A549 (cell line): ENCODE measurements at places on chromosomes 7 and 10.

DNA sequence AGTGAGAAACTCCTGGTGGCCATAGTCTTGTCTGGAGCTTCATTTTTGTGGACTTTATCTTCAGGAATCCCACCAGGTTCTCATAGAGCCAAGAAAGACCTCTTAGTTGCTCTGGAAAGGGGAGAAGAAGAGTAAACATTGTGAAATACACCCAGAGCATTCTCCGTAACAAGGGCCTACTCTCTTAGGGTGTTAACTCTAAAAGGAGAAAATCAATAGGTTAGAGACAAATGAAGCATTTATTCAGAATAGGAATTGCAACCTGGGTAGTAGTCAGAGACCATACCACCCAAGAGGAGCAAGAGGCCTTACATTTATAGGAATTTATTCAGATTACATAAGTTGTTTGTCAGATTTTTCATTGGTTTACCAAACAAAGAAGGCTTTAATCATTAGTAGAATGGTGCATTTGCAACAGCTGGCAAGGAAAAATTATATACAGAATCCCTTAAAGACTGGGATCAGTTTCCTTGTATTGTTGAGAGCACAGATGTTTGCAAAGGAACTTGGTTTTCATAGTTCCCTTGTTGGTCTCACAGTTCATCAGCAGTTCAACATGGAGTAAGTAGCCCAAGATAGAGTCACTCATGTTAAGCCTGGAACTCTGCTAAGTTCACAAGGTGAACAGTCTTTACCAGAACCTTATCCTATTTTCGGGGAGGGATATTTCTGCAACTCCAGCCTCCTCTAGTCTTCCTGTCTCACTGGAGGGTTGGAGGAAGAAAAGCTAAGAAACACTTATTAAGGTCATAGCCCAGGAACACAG, 53.2 kb upstream of the TMEM140 start:
- DNase-seq, result no peak

GRCh38 chr7:80601999-80602398, 36.4 kb upstream of the CD36 start:
- DNase-seq, result no peak

GRCh38 chr10:72171175-72171630, 44.6 kb upstream of the ANAPC16 start:
- DNase-seq, result peak; percentile 69

- DNase-seq, result no peak
Observed at GRCh38 chr10:128776673-128777252, 650.5 kb upstream of the MKI67 start.

DNA sequence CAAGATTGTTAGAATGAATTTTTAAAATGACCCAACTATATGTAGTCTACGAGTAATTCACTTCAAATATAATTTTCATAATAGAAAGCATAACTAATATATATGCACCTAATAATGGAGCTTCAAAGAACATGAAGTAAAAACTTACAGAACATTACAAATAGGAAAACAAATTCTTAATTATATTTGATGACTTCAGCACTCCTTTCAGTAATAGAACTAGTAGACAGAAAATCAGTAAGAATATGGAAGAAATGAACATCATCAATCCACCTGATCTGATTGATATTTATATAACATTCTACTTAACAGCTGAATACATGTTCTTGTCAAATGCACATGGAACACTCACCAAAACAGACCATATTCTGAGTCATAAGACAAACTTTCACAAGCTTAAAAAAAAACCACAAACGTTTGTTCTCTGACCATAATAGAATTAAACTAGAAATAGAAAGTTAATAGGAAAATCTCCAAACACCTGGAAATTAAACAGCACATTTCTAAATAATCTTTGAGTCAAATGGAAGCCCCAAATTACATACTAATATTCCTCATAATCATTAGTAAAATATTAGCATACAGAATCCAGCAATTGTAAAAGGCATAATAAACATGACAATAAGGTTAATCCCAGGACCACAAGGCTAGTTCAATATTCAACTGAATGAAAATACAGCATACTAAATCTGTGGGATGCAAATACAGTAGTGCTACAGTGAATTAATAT, 48.0 kb downstream of the BRAF start:
- no peak for DNase-seq

DNA sequence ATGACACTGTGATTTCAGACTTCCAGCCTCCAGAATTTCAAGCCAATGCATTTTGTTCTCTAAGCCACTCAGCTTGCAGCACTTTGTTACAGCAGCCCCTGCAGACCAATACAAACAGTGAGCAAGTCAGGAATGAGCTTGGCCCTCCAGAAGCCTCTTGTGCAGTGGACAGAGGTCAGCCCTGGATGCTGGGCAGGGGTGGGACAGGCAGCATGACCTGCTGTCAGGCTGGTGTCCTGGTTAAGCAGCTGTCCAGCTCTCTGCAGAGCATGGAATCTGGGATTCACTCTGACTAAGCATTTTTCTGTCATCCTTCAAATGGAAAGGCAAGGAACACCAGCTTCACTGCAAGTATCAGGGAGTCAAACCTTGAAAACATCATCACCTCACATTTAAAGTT, 85.5 kb upstream of the GDF10 start:
- no peak for DNase-seq

GRCh38 chr7:156640949-156641485, 443 bp downstream of the RNF32 start:
- DNase-seq, result peak; percentile 53

DNA sequence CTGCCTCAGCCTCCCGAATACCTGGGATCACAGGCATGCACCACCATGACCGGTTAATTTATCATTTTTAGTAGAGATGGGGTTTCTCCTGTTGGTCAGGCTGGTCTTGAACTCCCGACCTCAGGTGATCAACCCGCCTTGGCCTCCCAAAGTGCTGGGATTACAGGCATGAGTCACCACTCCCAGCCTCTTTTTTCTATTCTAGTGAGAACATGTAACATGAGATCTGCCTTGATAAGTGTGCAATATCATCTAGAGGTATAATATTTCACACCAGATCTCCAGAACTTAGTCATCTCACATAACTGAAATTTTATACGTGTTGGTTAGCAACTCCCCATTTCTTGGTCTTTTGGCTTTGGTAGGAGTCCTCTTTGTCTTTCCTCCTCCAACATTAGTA, 656.9 kb downstream of the CNTNAP2 start:
- no peak for DNase-seq

DNA sequence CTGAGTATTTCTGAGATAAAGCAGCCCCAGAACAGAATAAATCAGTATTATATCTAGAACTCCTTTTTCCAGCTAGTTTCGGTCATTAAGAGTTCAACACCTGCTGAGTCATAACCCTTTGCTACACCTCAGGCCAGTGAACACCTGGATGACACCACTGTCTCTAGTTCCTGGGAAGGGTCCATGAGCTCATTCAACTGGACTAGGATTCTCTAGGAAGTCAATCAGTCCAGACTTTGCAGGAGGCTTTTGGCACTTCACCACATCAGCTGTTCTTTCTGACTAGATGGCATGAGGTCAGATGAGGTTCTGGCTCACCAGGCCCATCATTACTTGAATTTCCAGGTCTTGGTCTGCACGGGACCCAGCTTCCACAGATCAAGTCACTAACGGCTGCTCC, 11.7 kb downstream of the SLC39A12 start:
- DNase-seq, result no peak

DNA sequence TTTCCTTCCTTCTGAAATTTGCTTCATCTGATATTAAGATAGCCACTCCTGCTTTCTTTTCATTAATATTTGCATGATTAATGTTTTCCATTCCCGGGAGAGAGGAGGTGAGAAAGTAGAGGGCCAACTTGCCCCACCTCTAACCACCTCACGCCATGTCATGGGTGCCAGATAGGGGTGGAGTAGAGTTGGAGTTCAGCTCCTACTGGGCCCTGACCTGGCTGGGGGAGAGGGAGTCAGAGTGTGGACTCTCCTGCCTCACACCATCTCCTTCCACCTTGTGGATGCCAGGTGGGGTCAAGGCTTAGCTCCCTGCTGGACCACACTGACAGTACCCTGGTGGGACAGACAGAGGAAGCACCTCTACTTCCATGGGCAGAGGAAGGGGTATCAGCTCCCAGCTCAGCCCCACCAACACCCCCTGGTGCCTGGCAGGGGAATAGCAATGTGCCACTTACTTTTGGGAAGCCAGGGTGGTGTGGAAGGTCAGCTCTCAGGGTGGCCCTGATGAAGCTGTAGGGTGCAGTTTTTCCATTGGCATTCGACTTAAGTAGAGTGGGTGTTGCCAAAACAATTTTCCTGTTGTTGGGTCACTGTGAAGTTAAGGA, 28.0 kb downstream of the CHST12 start:
- peak; percentile 20 for DNase-seq

- no peak for DNase-seq
Observed at GRCh38 chr10:102814873-102815661, 22.1 kb downstream of the CYP17A1 start.

DNA sequence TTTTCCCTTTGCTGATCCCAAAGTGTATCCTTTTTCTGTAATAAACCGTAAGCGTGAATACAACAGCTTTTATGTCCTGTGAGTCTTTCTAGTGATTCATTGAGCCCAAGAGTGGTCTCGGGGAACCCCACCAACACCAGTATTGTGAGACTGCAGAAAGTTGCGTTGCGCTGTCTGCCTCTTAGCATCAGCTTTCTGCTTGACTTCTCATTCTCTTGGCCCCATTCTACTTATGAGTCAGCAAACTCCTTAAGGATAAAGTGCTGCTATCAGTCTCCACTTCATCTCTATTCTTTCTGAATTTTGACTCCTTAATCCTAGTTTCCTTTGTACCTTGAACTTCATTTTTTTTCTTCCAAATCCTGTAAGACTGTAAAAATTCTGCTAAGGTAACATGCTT, 184.3 kb upstream of the MBL2 start:
- no peak for DNase-seq

DNA sequence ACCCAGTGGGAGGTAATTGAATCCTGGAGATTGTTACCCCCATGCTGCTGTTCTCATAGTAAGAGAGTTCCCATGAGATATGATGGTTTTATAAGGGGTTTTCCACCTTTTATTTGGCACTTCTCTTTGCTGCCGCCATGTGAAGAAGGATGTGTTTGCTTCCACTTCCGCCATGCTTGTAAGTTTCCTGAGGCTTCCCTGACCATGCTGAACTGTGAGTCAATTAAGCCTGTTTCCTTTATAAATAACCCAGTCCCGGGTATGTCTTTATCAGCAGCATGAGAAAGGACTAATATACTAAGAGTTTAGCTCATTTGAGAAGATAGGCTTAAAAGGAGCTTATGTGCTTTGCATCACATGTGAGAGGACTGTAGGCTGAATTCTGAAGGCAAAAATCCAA, 29.3 kb downstream of the TMEM248 start:
- no peak for DNase-seq
